Activated naive CD4-positive, alpha-beta T cell (primary cell): ENCODE measurements at places on chromosomes 12 and 14.

DNA sequence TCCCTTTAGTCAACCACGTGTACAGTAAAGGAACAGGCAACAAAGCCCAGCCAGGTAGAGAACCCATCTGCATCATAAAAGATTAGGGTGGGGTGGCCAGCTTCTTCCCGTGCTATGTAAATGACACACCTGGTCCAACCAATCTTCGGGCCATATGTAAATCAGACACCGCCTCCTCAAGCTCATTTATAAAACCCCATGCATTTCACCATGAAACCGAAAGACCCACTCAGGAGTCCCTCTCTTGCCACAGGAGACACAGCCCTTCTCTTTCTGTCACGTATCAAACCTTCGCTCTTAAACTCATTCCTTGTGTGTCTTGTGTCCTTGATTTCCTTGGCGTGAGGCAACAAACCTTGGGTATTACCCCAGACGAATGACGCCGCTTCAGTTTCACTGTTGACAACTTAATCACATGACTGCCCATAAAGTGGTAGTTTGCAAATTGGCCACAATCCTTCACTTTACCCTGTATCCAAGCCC, 59.8 kb upstream of the TBPL2 start:
- no peak for DNase-seq

- no peak for DNase-seq
These were observed 28.8 kb upstream of the PTGDR start for GRCh38 chr14:52238682-52239081.

- DNase-seq, result no peak
These were observed 195.9 kb upstream of the PARP11 start for GRCh38 chr12:4068981-4069669.

- DNase-seq, result no peak
These were observed 209.9 kb upstream of the GARIN2 start for GRCh38 chr14:66979101-66979974.
